ENCODE measurements at places on chromosomes 1 and 21.
A peak's percentile ranks its signal among the peaks of the same experiment; 100 is the strongest.

GRCh38 chr1:200372095-200372884 lies 37.5 kb downstream of the ZNF281 start:
- no peak for DNase-seq

DNA sequence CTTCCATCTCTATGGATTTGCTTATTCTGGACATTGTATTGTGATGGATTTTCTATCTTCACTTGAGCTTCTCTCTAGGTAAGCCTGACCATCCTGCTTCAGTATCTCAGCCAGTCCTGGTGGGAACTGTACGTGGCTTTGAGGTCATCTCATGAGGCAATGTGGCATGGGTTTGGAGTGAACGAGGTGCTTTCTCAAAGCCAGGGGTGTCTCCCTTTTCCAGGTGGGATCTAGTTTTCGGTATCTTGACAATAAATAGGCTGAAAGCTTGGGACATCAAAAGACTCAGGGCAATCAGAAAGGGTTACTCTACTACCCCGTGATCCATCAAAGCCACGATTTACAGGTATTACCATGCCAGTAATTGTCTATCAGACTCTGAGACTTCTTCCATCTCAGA lies 40.8 kb downstream of the AZIN2 start:
- DNase-seq, result no peak

DNA sequence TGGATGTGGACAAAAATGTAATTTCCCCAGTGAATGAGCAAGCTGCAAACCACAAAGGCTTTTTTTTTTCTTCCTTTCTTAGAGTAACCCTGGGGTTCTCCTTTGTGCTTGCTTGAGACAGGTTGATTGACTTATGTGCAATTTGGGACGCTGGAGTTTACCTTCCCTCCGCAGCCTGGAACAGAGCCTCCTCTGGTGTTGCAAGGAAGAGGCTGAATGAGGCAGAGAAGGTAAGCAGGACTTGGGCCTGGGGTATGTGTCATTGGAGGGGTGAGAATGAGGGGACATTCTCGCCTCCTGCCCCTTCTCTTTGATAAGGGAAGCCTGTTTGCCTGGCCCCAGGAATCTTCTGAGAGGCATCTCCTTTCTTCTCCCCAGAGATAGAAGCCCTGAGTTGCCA lies 49.8 kb downstream of the NFASC start:
- no peak for DNase-seq

DNA sequence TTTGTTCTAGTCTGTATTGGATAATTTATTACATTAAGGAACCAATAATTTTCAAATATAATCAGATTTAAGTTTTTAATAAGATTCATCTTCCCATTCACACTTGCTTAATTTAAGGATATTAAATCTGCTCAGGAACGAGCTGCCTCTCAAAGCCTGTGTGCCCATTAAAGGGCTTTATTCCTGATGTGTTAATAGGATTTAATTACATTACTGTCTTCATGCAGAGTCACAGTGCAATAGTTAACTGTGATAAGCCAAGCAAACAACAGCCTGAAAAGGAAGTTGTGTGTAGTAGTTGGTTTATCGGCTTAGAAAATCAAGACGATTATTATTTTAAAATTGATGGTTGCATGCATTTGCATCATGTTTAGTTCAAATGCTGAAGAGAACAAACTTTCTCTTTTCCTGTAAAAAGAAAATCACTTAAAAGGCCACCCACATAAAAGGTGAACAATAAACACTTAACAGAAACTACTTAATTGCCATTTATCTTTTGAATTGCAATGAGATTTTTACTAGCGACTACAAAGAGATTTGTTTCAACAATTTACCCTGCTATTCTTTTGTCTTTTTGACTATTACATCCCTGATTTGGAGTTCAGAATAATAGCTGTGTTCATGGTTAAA lies 174.6 kb downstream of the RWDD3 start:
- DNase-seq, result peak; percentile 55

- peak; percentile 25 for DNase-seq
Observed at GRCh38 chr21:45942755-45943629, 38.6 kb upstream of the COL6A1 start.

DNA sequence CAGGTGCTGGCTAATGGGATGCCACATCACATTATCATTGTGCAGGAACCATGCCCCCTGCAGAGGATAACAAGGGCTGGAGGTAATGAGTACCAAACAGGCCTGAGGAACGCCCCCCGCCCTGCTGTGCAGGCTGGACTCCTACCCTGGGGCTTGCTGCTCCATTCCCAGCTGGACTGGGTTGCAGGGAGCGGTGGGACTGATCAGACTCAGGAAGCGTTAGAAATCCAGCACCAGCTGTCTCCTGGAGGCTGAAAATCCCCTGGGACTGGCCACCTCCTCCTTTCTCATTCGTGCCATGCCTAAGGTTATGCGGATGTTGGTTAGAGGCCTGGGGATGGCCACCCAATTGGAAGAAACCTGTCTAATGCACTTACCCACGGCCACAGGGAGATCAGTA lies 36.9 kb upstream of the POU3F1 start:
- no peak for DNase-seq

DNA sequence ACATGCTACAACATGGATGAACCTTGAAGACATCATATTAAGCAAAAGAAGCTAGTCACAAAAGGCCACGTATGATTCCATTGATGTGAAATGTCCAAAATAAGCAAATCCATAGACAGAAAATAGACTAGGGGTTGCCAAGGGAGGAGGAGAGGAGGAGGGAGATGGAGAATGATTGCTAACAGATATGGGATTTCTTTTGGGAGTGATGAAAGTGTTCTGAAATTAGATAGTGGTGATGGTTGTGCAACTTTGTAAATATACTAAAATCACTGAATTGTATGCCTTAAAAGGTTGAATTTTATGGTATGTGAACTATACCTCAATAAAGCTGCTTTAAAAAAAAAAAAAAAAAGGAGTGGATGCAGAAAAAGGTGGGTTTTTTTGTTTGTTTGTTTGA lies 7.6 kb downstream of the CLSTN1 start:
- no peak for DNase-seq

DNA sequence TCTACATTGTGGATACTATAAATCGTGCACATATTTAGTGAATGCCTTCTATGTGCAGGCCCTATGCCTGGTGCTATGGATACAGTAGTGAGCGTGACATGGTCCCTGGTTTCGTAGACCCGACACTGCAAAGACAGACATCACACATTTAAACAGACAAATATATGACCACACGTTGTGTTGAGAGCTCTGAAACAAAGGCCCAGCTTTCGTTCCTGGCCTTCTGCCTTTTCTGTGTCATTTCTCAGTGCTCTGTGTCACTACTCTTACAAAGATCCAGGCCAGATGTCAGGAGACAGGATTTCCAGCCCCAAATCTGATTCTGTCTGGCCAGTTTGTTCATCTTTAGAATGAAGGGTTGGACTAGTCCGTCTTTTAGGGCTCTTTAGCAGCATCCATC lies 19.3 kb upstream of the TRABD2B start:
- DNase-seq, result no peak

GRCh38 chr1:167196166-167196565 lies 24.5 kb upstream of the POU2F1 start:
- DNase-seq, result peak; percentile 55

- DNase-seq, result no peak
Observed at GRCh38 chr1:64595871-64596515, 126.1 kb downstream of the CACHD1 start.

GRCh38 chr1:26890467-26890796 lies 349 bp upstream of the GPN2 start:
- DNase-seq, result no peak
